Motor neuron (in vitro differentiated cells): ENCODE measurements at places on chromosomes 4 and X. TPM values are rescaled to one million over a fixed set of nuclear protein-coding genes. Genes with fewer than 3 reads are reported as not detected.

The TRIML2 gene
- 0.90 and 1.8 TPM in 2 replicates for total RNA-seq

The SYTL4 gene
- total RNA-seq: 18.6 and 30.6 TPM in 2 replicates

The CTAG2 gene
- total RNA-seq: not detected in 2 replicates

The HELT gene
- not detected in 2 replicates for total RNA-seq

- ATAC-seq: no peak
These were observed 58.2 kb upstream of the DUSP21 start for GRCh38 chrX:44785652-44786051.

DNA sequence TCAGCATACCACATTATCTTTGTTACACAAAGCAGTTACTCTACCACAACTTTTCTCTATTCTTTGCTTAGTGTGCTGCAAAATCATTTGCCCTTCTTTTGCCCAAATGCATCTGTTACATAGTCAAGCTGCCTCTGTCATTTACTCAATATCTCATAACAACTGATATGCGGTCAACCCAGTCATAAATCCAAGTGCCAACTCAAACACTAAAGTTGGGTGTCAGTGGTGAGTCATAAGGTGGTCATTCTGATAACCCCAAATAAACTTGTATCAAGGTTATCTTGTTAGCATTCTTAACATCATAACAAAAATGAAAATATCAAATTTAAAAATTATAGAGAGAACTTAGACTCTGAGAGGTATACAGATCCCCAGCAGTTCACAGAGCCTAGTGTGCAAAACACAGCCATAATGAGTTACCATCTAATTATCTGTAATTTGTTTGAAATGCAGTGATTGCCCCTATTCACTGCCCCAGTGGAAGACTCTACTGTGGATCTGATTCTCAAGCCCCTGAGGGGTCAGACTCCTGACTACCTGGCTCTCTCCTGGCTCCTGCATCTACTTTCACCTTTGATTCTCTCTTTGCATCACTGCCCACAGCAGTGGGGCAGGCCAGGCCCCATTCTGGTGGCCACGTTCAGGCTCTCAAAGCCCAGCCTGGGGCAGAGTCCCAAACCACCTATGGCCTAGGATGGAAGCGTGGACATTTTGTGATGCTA, 29.2 kb downstream of the TBC1D9 start:
- no peak for ATAC-seq

GRCh38 chrX:18994713-18995112, 10.8 kb upstream of the PHKA2 start:
- no peak for ATAC-seq
